ENCODE measurements at places on chromosomes 13 and 19.

GRCh38 chr19:20925481-20925880 is 2.4 kb downstream of the ZNF85 start:
- no peak for DNase-seq

GRCh38 chr19:56189785-56190184 is 7.8 kb downstream of the ZSCAN5B start:
- no peak for DNase-seq

- no peak for DNase-seq
Measured at GRCh38 chr19:39864118-39864517, 17.9 kb upstream of the FBL start.

- DNase-seq, result no peak
Measured at GRCh38 chr13:75660694-75661093, 24.6 kb downstream of the LMO7 start.

GRCh38 chr13:28392428-28392827 is 102.5 kb downstream of the FLT1 start:
- DNase-seq, result no peak

GRCh38 chr13:97002581-97002980 is 8.3 kb upstream of the OXGR1 start:
- no peak for DNase-seq

GRCh38 chr13:48156466-48156865 is 61.6 kb upstream of the MED4 start:
- peak; percentile 56 for DNase-seq

GRCh38 chr13:94859811-94860210 is 147.5 kb upstream of the SOX21 start:
- DNase-seq, result no peak

DNA sequence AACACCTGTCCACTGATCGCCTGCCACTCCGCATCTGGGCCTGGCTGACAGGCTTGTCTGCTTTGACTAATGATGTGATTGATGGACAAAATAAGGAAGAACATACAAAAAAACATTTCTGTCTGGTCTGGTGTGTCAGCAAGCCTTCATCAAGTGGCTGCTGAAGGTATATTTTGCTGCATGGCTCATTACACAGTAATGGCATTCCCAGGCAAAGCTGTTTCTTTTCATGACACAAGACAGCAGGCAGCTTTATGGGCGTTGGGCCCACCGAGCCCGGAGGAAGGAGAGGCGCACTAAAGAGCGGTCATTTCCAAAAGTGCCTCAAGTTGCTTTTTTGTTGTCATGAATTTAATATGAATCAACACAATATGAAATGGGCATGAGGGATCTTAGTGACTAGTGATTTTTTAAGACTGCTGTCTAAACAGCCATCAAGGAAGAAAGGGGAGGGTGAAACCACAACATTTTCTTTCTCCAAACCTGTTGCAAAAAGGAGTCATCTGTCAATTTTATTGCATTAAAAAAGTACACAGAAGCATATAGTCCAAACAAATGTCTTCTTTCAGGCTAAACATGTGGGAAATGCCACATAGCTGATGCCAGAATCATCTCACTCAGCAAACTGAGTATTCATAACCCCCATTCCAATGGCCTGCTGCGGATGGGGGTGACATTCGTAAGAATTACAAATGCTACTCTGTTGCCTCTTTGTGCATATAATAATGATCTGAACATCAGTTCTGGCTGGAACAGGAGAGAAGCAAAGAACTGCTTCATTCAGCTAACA is 476.6 kb downstream of the ZNF536 start:
- DNase-seq, result no peak

DNA sequence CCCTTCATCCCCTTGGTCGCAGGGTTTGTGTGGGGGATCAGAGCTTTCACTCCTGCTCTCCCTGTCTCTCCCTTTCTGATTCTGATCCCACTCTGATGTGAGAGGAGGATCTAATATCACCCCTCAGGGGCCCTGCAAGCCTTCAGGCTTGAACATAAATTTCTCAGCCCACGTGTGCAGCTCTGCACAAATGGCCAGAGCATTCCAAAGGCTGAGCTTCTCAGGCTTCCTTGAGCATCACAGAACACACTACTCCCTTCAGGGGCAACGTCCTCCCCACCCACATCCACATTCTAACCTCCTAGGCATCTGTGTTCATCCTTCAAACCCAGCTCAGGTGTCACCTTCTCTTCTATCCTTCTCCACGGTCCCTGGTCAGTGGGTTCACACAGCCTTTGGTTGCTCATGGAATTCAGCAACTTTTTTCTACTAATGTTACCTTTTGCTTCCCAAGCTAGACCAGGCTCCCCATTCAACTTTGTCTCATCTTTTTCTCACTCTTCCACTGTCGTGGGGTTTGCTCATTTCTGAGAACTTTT is 24.4 kb upstream of the DOCK9 start:
- no peak for DNase-seq

- DNase-seq, result no peak
Measured at GRCh38 chr13:94395860-94396259, 83.6 kb downstream of the DCT start.

DNA sequence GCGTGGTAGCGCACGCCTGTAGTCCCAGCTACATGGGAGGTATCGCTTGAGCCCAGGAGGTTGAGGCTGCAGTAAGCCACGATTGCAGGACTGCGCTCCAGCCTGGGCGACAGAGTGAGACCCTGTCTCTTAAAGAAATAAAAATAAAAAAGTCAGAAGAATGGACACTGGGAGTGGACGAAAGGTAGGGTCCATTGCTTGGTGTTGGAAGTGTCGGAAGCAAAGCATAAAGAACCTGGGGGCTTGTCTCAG is 392 bp upstream of the ARHGAP33 start:
- DNase-seq, result no peak

GRCh38 chr19:51480590-51480989 is 2.3 kb downstream of the CEACAM18 start:
- DNase-seq, result no peak

DNA sequence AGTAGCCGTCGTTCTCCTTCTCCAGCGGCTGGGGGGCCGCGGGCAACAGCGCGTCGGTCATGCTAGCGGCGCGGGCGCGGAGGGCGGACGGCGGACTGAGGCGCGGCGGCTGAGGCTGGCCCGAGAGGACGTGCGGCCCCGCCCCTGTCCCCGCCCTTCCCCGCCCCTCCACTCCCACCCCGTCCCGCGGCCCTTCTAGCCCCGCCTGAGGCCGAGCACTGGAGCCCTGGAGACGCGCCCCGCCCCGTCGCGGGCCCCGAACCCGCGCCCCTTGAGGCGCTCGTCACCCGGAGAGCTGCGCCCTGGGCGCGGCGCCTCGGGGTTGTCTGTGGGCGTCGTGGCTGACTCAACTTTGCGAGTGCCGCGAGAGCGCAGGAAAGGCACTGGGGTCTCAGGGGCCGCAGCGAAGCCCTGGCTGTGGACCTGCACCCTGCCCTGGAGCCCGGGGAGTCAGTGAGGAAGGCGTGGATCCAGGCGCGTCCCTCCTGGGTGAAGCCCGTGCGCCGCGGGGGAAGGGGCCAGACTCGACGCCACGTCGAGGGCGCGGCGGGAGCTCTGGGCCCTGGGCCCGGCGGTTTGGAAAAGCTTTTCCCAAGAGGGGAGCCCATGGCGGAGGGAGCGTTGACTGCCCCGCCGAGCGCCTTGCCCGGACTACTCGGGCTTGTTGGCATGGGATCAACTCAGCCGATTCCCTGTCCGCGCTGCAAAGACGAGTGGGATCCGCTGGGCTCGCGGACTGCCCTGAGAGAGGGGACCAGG is at the start of gene RHPN2:
Gene RHPN2 (minus strand): TSS at position 97 of the 759 bp plus-strand sequence. CDS start 36 bp downstream, at position 61.
- DNase-seq, result peak; percentile 14

DNA sequence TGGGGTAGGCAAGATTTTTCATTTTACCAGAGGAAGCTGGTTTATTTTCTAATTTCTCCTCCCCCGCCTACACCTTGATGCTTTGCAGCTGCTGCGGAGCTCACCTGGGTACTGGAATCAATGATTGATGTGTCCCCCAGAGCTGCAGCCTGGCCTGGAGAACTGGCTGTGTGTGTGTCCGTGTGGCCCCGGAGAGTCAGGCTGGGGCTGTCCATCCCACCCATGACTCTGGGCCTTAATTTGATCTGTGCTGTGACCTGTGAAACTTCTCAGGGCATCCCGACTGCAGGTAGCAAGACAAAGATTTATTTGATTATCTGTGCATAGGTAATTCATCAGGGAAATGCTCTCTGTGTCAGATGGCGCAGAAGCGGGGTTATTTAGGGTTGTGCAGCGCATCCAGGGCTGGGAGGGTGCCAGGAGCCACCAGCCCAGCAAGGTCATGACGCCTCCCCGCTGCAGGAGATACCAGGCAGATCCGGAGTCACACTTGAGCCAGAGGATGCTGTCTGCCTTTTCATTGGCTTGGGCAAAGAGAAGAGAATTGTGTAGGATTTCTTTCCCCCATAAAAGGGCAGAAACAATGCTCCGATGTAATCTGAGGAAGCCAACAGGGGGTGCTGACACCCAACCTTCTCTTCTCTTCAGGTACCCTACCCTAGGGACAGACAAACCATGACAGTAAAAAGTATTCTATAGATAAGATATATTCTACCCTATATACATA is 346.6 kb downstream of the TSHZ3 start:
- DNase-seq, result no peak

GRCh38 chr13:27921421-27921960 is 1.7 kb downstream of the PDX1 start:
- no peak for DNase-seq

DNA sequence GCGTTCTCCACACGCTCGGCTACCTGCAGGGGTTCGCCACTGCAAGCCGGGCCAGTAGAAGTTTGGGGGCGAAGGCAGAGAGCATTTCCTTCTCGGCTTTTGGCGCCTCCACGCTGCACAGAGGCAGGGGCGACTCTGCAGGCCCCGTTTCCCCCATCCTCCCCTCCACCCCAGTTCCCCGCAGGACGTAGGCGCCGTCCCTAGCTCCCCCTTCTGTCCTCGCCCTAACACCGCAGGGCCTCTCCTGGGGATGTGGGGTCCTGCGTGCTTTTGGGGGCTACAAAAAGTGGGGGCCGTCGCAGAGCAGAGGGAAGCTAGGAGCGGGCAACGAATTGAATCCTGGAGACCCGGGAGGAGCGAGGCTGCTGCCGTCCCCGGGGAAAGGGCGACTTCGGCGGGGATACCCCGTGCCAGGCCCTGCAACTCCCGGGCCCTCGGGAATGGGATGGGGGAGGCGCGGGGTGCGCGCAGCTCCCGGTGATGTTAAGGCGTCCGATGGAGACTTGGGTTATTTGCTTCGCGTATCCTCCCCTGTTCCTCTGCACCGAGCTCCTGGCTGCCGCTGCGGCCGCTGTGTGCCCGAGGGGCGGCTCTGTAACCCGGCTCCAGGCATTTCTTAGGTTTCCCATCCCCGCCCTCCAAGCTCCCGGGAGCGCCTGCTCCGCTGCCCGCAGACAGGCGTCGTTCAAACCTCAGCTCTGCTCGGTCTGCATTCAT is 255.9 kb upstream of the SOX21 start:
- no peak for DNase-seq

GRCh38 chr13:73088332-73088935 is 29.6 kb downstream of the KLF5 start:
- DNase-seq, result no peak

DNA sequence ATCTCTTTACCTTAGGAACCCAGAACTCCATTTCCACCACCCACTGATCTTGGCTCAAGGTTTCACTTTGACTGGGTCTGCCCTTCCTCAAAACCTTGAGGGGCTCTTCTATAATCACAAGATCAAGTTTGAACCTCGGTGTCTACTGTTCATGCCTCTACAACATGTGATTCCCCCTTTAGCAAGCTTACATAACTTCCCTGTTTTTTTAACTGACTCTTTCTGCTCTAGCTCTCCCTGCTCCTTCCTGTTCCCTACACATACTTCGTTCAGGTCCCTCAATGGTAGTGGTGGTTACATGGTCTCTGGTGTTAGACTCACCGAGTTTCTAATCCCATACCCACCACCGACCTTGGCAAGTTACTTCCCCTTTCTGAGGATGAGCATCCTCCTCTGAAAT is 26.7 kb downstream of the CEACAM8 start:
- no peak for DNase-seq

- no peak for DNase-seq
Measured at GRCh38 chr19:43594710-43595604, 977 bp downstream of the IRGQ start.

- no peak for DNase-seq
Measured at GRCh38 chr13:70391678-70392077, 283.4 kb upstream of the KLHL1 start.

DNA sequence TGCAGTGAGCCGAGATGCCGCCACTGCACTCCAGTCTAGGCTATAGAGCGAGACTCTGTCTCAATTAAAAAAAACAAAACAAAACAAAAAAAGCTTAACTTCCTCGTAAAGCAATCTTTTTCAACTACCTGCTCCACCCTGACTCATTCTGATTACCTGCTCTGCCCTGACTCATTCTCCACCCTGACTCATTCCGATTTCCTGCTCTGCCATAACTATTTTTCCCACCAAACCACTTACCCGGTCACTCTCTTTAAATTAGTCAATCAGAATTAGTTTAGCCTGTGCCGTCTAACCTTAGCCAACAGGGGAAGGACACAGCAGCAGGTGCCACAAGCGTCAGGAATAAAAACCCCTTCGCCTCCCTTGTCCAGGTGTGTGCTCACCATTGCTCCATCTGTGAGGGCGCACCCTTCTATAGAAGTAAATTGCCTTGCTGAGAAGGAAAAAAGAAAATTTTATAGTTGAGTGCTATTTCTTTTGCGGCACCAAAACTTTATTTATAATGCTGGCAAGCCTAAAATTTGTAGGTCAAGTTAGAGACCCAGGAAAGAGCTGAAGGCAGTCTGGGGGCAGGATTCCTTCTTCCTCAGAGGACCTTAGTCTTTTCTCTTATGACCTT is 1.7 kb upstream of the IFT88 start:
- DNase-seq, result no peak

DNA sequence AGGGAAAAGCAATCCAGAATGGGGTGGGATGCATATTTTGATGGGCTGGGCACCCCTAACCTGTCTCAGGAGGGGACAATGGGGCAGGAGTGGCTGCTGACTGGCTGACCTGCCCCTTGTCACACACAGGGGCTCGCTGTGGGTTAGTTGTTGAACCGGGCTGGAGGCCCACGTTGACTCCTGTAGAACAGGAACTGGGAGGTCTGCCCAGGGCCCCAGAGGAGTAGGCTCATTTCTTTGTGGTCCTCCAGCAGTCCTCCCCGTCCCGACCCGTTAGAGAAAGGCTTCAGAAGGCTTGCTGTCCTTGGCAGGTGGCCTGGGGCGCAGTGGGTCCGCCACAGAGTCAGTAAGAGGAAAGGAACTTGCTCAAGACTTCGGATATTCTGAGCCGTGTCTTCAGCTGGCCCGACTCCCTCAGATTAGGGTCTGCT is 70.1 kb downstream of the COL4A1 start:
- DNase-seq, result no peak

- peak; percentile 33 for DNase-seq
Measured at GRCh38 chr19:1767464-1767933, 14.2 kb downstream of the ONECUT3 start.

DNA sequence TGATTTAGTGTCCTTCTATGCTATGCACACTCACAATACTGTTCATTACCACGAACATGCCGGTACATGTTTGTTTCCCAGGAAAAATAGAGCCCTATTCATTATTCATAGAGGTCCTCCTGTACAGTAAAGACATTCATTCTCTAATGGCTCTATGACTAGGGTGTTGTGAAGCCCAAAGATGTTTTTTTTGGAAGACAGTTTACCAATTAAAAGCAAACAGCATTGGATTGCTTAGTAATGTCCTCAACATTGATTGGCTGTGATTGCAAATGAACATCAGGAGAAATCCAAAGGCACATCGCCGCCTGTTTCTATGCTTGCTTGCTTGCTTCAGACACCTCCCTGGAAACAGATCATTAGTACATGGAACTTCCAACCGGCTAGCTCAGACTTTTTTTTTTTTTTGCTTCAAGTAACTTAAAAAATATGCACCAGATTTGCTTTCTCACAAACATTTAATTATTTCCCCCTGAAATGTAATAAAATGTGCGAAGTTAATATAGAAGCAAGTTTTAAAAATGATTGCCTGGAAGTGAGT is 8.8 kb upstream of the GPC6 start:
- no peak for DNase-seq
